ENCODE measurements at places on chromosomes 3 and 15. TPM values are rescaled to one million over a fixed set of nuclear protein-coding genes. Genes with fewer than 3 reads are reported as not detected.
A peak's percentile ranks its signal among the peaks of the same experiment; 100 is the strongest.

- DNase-seq = no peak
Measured at GRCh38 chr3:83039422-83039821, 1278.0 kb upstream of the GBE1 start.

- DNase-seq = peak; percentile 58
Measured at GRCh38 chr15:72229076-72229946, 1.7 kb downstream of the PKM start.

Gene MTMR10
- 10.0 TPM for total RNA-seq

DNA sequence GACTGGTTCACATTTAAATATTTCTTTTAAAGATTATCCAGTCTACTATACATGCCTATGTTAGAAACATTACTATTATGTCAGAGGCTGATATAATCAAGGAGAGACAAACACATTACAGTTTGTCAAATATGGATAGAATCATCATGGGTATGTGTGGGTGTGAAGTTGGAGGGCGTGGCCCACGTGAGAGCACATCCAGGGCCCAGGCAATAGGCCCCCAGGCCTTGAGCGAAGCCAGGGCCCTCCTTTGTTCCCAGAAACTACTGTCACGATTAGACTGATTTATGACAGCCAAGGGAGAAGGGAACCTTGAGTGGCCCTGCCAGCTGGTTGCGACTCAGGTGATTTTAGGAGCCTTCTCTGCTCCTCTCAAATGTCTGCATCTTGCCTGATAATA is 26.9 kb upstream of the LDHAL6B start:
- DNase-seq = no peak

DNA sequence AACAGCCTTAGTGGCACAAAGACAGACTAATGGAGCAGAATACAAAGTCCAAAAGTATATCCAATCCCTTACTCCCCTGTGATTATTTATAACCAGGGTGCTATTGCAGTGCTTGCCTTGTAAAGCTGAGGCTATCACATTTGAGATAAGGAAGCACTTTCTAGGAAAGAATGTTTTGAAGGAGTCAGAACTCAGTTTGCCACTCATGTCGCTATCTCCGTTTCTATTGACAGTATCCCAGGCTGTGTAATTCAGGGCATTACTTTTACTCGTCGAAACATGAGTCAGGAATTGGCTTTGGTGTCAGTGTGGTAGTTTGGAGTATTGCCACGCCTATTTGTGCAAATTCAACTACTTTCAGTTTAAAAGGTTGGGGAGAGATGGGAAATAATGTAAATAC is 78.4 kb downstream of the FBXL2 start:
- peak; percentile 63 for DNase-seq

DNA sequence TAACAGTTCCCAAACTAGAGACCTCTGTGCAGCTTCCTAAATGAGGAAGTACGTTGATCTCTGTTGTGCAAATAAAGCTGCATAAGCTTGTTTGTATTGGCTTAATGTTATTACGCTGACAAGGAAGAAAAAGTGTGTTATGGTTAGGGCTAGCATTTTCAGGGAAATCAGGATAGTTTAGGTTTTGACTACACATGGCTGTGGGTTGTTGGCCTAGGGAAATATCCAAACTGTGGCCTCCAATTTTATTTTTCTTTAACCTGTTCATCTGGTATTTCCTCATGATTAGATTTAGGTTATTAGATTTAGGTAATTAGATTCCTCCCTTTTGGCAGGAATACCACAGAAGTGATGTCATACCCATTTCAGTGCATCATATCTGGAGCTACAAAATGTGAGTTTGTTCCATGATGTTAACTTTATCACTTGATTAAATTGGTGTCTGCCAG is 8.7 kb upstream of the MCCC1 start:
- peak; percentile 38 for DNase-seq

DNA sequence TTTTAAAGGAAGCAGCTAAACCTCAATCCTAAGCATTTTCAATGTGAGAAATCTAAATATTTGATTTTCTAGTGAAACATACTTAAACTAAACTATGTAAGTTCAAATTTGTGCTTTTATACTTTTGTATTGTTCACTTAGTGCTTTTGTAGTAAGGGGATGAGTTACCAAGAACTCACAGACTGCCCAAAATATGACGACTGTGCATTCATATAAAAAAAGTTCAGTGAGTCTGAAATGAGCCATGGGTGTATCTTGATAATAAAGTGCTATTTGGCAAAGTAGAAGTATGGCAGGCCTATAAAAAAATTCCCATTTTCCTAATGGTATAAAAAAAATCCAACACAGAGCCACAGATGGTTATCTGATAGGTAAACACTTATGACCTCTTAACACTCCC is 66.2 kb downstream of the NPTN start:
- DNase-seq = no peak
